ENCODE measurements at places on chromosomes 2 and 18.

DNA sequence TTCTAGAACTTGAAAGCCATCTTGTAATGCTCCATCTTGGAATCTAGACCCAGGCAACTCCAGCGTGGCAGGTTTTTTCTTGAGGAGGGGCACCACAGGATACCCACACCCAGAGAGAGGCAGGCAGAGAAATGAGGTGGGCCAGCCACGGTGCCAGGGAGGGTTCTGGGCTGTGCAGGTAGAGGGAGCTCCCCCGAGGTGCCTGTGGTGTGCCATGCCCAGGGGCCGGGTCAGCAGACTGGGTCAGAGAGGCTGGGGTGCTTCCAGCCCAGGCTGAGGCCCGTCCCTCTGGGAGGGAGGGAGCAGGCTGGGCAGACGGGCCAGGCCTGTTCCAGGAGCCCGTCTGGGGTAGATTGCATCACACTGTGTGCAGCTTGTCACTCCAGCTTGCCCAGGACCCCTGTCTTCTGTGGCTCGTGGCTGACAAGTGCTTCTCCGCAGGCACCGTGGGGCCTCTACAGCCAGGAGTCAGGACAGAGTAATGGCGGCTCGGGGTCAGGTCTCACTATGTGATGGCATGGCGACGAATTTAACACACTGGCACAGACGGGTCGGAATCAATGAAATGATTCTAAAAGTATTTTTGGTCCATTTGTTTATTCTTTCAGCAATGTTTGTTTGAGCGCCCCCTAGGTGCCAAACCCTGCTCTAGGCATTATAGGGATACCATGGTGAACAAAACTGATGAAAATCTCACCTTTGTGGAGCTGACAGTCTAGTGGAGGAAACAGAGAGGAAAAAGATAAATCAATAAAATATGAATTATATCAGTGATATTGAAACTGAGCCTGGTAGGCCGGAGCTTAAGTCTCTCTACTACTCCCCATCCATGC lies 144.0 kb downstream of the ACOXL start:
- no peak for DNase-seq

- DNase-seq = no peak
Observed at GRCh38 chr2:209549589-209549988, 125.7 kb downstream of the MAP2 start.

DNA sequence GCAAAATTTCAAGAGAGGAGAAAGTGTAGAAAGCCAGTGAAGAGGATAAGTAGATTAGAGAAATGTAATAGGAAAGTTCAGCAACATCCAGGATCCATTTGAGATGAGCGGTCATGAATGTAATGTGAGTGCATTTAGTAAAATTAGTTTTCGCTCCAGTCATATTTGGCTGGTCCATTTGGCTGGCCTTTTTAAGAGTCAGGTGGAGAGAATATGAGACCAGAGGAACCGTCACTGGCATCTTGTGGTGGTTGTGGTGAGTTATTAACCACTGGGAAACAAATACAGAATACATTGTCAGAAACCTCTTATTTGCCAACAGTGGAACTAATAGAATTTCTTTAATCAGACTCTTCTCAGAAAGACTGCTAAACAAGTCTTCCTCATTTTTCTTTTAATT lies 1064.3 kb upstream of the CDH2 start:
- no peak for DNase-seq

DNA sequence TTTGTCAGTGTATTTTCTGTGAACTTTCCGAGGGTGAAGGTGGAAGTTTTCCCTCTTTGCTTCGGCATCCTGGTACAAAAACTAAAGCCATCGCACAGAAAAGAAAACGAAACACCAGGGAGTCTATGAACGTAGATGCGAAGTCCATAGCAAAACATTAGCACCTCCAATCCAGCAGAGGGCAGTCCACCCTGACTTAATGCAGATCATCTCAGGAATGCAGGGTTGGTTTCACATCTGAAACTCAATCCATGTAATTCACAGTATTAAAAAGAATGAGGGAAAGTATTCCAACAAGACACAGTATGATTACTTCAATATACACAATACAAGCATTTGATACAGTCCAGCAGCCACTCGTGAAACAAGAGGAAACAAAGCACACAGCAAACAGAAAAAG lies 70.8 kb downstream of the RTP5 start:
- DNase-seq = peak; percentile 16

- no peak for DNase-seq
Observed at GRCh38 chr2:207768866-207769596, 675 bp downstream of the FZD5 start.

GRCh38 chr18:9094307-9095226 lies 7.9 kb upstream of the NDUFV2 start:
- DNase-seq = peak; percentile 97

DNA sequence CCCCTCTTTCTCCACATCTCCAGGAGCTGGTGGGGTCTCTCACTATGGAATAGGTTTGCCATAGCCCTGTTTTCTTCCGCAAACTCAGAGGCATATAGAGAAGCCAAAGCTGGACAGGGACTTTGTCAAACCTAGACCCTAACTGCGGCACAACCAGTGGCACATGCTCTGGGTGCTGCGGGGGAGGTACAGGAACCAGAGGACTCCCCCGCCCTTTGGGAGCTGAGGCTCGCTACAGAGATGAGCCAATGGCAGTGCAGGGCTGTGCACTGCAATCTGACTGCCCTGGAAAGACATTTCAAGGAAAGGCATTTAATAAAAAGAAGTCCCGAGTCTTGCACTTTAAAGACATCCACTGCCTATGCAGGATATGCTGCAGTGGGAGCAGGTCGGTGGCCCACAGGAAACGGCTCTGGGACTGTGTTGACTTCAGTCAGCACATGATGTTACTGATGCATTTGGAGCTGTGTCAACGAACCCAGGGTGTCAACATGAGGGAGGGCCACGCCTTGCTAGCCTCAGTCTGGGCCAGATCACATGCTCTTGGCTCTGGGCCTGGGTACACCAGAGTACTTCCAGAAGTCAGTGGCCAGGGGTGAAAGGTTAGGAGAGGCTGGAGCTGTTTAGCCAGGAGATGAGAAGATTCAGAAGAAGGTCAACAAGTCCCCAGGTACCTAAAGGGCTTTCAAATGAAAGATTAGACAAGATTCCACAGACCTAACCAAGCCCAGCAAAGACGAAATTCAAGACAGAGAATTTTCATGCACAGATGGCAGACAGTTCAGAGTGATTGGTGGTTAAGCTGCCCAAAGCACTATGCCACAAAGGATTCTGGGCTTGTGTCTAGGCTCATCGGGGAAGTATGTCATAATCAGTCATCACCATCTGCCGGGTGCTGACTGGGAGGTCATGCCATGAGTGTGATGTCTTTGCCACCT lies 8.2 kb downstream of the SLC35F6 start:
- DNase-seq = peak; percentile 66

DNA sequence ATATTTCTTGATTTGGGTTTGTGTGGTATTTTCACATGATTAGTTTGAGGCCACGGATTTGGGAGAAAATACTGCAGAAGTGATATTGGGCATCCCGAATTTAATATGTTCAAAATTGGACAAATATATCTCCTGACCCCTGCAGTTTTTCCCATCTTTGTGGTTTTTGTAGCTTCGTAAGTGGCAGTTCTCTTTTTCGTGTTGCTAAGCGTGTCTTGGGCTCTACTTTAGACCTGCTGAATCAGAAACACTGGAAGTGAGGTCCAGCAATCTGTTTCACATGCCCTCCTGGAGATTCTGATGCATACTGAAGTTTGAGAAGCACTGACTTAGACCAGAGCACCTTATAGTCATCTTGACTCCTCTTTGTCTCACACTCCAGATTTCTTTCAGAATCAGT lies 98.3 kb downstream of the EPB41L5 start:
- no peak for DNase-seq

- DNase-seq = peak; percentile 62
Observed at GRCh38 chr2:105410554-105410953, 11.7 kb upstream of the FHL2 start.

DNA sequence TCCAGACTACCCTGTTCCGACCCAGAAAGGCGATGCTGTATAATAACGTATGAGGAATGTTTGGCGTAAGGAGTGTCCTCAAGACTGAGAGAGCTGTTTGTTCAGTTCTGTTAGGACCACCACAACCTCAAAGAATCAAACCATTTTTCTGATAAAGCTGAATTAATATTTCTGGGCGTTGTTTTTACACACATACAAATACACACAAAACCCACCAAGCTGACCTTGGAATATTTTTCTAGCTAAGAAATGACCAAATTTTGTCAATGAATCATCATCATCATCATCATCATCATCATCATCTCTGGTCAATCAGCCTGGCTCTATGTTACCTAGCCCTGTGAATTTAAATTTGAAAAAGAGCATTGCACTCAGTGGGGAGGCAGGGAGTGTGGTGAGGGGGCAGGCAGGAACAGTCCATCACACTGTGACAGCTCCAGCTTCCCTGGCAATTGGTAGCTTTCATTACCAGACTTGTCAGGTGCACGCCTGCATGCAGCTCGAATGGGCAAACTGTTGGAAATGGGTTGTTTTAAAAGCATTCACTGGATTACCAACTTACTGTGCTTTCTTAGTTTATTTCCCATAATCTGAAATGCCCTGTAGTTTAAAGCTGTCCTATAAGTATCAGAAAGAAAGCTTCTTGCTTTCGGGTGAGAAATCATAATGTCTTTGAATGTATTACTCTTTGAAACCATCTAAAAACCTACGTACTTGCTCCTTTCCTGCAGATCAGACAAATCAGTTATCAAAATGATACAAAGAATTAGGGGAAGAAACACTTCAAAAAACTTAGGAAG lies 6.9 kb upstream of the POU3F3 start:
- DNase-seq = no peak

DNA sequence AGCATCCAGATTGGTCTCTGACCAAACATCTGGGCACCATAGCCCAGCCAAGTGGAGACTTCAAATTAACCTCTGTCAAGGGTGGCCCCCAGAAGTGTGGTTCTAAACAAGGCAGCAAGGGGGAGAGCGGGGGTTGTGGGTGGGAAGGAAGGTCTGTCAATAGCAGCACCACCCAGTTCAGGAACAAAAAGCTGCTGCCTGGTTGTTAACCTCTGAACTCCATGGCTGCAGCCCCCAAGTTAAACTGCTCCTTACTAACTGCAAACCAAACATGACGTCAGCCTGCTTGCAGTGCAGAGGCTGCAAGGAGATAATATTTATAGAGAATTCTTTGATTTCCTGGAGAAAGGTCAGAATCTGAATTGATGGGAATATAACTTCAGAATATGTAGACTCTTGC lies 76.5 kb downstream of the ARL4C start:
- DNase-seq = no peak

DNA sequence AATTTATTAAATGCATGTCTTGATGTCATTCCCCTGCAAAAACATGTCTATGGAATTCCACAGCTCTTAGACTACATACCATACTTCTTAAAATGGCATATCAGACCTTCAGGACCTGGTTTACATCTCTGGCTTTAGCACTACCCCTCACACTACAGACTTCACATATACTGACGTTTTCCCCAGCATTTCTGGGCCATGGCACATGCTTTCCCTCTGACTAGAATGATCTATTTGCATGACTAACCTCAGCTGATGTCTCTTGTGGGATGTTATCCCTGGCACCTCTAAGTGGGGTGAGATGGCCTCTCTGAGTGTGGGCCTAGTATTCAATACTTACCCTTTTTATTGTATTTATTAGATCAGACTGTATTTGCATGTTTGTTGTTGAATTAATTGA lies 381.6 kb downstream of the ERBB4 start:
- peak; percentile 37 for DNase-seq

- no peak for DNase-seq
Observed at GRCh38 chr18:66077066-66077465, 326.3 kb downstream of the CDH7 start.

GRCh38 chr2:98729652-98730051 lies 1.3 kb downstream of the MGAT4A start:
- DNase-seq = no peak

- no peak for DNase-seq
Observed at GRCh38 chr2:71822463-71822862, 325.2 kb downstream of the CYP26B1 start.

DNA sequence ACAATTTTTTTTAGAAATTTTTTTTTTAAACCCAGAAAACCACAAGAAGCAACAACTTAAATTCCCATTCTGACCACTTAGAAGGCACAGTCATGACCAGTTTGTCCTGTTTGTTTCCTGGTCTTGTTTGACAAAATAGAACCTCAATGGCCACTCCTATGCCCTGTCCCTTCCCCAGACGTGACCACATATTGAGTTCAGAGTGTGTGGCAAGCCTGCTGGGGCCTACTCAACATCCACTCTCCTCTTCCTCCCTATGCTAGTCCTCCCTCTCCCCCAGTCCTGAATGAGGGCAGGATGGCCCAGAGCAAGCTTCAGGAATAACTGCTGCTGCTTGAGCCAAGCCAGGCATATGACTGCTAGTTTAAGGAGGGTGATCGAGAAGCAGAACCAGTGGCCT lies 89.6 kb downstream of the PRELID3A start:
- no peak for DNase-seq

DNA sequence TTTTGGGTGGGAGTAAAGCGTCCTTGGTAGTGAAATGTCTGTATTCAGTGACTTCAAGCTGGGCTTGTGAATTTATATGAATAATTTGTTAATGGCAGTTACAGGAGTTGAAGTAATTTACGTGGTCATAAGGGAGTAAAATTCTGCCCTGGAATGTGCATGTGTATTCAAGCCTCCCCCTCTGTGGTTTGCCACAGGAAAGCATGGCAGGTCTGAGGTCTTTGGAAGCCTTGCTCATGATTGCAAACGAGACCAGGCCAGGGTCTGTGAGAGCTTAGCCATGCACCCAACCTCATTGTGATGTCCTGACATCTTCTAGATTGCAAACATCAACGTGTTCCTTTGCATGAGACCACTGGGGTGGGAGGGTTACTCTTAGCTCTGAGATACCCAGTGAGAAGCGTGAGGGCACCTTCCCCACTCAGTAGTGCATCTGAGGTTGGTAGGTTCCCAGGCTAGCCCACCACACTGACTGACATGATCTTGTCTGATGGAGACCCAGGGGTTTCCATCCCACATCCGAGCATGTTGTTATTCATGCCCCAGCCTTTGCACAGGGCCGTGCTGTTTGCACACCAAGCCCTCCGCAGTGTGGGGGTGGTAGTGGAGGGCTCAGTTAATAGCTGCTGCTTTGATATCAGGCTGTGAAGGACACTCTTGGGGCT lies 216.5 kb downstream of the KLHL29 start:
- DNase-seq = peak; percentile 37

DNA sequence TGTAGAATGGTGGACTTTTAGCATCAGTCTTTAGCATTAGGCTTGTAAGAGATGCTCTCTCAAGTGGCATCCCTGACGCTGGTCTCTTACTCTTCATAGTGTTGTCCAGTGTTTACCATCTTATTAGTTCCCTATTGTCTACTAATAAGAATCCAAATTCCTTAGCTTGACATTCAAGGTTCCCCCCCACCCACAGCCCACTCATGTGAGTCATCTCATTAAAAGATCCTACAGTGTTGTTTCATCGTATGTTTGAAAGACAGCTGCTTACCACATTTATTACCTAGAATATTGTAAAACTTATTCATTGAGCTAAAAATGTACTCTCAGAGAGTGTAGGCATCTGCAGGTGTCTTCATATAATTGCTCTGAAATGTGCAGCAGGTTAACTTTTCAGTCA lies 28.5 kb downstream of the EIF5B start:
- no peak for DNase-seq

- DNase-seq = no peak
Observed at GRCh38 chr2:159585622-159586021, 30.7 kb downstream of the BAZ2B start.

All from iris pigment epithelial cell (primary cell).